Endodermal cell (in vitro differentiated cells): ENCODE measurements at places on chromosomes 7 and 10.

GRCh38 chr10:42916974-42917373 lies 134.4 kb downstream of the BMS1 start:
- DNase-seq = no peak

DNA sequence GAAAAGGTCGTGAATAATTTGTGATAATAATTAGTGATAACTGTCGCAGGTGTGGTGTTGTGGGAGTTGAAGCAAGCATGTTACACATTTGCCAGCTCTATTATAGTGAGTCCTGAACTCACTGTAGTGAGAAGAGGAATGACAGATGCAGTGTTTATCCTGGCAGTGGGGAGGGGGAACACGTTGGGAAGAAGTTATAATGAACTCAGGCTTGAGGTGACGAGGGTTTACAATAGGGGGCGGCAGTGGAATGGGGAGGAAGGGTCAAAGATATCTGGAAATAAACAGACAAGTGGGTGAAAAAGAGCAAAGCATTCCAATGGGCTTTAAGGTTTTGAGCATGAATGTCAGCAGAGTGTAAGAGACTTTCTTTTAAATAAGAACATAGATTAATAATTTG lies 49.6 kb downstream of the ITPRID1 start:
- no peak for DNase-seq

DNA sequence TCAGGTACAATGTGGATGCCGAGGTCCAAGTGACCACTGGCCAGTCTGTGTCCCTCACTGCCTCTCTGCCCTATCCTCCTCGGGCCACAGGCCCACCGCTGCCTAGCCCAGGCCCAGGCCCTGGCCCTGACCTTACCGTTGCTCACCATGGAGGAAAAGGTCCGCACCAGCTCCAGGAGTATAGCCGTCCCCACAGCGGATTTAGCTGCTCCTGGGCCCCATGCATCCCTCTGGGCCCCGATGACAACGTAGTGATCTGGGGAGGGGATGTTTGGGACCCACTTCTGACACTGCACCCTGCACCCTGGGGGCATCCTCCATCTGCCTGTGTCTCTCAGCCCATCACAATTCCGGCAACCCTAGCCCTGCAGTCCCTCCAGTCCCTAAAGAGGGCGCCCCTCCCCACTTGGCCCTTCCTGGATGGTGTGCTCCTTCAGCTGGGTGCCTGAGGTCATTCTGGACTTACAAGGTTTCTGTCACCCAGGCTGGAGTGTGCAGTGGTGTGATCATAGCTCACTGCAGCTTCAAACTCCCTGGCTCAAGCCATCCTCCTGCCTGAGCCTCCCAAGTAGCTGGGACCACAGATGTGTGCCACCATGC lies 12.1 kb downstream of the TFR2 start:
- DNase-seq = peak; percentile 94

DNA sequence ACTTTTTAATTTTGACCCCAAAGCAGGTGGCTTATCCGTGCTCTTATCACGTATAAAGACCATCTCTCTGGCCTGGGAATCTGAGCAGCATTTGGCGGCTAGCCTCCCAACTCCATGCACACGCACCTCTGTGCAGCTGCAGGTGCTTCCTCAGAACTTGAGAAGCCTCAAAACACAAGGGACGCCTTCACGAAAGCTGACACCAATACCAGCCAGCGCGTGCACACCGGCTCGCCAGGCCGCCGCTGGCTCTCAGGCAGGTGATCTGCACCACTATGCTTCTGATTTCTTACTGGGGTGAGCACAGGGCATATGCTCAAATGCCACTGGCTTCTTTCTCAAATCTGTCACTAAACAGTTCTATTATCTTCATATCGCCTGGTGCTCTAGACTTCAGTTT lies 145.0 kb downstream of the PARD3 start:
- no peak for DNase-seq

DNA sequence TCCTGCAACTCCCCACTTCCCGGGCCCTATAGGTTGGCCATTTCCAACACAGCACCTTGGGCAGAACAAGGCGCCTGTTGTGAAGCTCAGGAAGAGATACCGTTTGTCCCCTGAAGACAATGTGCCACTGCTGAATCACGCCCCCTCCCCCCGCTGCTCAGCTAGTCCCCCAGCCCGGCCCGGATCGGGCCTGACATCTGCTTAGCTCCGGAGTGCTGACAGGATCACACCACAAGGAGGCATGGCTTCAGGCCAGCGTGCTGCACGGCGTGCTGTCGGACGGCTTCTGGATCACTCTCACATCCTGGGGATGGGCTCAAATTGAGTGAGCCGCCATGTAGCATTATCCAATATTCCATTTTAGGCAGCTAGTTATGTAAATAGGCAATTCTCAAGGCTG lies 62.1 kb upstream of the EFCAB10 start:
- peak; percentile 94 for DNase-seq

DNA sequence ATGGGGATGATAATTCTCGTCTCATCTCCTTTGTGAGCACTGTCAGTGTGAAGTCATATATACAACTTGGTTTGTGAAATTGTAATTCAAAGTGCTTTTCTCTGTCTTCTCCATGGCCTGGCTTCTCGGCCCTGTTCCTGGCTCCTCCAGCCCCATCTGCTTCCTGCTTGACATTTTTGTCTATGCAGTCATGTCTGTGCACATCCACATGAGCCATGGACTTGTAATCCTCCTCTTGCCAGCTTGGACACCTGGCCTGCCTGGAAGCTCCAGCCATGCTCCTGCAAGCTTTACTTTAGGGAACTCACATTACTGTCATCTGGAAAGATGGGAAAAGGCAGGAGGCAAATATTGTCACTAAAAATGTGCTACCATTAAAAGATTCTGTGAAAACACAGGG lies 576.0 kb upstream of the DPP6 start:
- no peak for DNase-seq

DNA sequence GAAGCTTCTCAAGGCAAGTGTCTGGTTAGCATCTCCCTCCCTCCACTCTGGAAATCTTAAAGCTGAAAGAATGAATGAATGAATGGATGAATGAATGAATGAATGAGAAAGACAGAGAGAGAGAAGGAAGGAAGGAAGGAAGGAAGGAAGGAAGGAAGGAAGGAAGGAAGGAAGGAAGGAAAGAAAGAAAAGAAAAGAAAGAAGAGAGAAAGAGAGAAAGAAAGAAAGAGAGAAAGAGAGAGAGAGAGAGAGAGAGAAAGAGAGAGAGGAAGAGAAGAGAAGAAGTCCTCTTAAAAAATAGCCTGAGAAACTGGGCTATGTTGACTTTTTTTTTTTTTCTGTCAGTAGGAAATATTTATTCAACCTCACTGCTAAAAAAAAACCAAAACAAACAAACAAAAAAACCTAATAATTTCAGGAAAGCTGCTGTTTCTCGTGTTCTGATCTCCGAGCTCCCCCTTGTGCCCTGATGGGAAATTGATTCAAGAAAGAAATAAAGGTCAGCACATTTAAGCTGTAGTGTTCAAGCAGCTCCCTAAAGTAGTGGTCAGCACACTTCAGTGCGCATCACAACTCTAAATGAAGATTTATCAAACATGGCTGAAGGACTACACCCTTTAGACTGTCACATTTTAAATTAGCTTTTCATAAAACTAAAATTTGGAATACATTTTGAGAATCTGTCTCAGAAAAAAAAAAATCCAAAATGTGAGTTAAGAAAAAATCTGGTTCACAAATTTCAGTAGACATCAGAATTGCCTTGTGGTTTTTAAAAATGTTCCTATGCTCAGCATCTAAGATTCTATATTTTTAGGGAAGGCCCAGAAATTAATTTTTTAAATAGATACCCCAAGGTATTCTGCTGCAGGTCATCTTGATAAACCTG lies 154.3 kb downstream of the ELAPOR2 start:
- peak; percentile 57 for DNase-seq

GRCh38 chr7:156232931-156233705 lies 407.5 kb upstream of the RNF32 start:
- peak; percentile 48 for DNase-seq

GRCh38 chr7:148912758-148913541 lies 28.9 kb upstream of the EZH2 start:
- no peak for DNase-seq

DNA sequence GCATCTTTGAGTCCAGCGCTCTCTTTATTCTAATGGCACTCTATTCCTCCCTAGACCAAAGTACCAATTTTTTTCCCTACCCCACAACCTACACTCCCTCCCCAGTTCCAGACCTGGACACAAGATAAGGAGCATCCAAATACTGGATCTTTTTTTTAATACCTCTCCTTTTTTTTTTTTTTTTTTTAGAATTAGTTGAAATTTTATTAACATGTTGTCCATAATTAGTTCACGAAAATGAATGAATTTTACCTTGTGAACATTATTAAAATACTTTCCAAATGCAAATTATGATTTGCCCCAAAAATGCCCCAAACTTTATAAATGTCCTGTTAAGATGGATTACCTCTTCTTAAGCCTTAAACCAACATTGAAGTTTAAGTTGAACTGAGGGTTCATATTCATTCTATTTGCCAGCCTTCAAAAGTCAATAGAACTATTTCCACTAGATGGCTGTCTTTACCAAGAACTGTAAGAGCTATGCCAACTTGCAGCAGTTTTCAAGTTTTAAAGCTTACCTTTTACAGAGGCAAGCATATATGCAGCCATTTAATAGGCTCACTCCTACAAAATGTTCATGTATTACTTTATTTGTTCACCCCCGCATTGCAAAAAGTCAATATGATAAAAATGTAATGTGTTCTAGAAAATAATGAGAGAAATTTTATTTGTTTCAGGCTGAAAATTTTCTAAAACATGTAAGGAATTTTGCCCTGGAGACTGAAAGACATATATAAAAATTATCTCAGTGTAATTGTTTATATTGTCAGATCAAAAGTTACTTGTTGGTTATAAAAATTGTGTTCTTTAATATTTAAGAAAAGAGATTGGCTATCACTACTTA lies 39.7 kb upstream of the TNKS2 start:
- DNase-seq = no peak

GRCh38 chr10:75401569-75402485 lies at the start of gene ZNF503:
Gene ZNF503, minus strand, starts transcription at chr10:75401764. Its CDS starts 345 bp downstream, at chr10:75401419.
- peak; percentile 96 for DNase-seq

DNA sequence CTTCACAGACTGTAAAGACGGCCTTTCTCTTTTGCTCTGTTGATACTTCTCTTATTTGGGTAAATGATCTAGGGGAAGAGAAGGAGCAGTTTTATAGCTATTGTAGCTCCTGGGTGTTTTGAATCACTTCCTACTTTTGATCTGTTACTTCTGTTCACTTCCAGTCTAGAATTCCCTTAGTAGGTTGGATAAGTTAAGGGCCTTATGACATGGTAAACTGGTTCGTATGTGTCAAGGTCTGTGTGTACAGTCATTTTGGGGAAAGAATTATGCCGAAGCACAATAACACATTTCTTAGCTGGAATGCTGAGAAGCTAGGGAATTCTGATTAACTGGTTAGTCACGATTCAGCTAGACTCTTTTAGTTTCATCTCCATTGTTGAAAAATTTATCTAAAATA lies 8.1 kb downstream of the DENND10 start:
- DNase-seq = no peak

GRCh38 chr10:111015181-111015580 lies 61.6 kb upstream of the ADRA2A start:
- DNase-seq = no peak

DNA sequence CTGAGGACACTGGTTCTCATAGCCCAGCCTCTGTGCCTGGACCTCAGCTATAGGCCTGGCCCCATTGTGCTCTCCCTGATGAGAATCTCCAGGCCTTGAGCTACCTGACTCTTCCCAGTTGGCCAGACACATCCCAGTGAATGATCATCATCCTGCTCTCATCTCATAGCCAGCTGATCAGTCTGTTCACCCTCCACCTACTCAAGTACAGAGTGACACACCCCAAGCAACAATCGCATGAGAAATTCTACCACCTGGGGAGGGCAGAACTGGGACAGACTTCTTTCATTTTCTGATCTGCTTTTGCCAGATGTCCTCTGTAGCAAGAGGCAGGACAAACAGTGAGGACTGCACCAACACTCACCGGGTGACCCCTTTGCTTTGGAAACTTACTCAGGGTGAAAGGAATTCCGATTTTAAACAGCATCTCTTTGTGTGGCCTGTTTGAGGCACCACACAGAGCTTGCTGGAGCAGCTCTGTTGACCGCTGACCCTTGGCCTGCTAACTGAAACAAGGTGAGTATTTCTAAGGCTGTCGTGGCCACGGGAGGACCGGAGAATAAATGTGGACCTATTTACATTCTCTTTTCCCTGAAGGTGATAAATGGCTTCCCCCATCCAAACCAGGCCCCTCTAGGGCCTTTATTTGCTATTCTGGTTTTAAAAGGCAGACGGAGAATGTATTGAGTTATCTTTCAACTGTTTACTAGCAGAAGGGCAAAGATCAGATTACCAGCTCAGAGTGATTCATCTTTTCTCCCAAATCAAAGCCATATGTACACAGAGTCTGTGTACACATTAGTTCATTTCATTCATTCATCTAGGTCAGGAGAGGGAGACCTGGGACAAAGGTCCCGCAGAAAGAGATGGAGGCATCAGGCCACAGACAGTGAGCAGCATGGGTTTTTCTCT lies 181.4 kb upstream of the TNS3 start:
- DNase-seq = no peak

- DNase-seq = no peak
These were observed 78.7 kb downstream of the NKX6-2 start for GRCh38 chr10:132707121-132707775.

GRCh38 chr7:129009437-129009836 lies 45.5 kb downstream of the TNPO3 start:
- DNase-seq = no peak

DNA sequence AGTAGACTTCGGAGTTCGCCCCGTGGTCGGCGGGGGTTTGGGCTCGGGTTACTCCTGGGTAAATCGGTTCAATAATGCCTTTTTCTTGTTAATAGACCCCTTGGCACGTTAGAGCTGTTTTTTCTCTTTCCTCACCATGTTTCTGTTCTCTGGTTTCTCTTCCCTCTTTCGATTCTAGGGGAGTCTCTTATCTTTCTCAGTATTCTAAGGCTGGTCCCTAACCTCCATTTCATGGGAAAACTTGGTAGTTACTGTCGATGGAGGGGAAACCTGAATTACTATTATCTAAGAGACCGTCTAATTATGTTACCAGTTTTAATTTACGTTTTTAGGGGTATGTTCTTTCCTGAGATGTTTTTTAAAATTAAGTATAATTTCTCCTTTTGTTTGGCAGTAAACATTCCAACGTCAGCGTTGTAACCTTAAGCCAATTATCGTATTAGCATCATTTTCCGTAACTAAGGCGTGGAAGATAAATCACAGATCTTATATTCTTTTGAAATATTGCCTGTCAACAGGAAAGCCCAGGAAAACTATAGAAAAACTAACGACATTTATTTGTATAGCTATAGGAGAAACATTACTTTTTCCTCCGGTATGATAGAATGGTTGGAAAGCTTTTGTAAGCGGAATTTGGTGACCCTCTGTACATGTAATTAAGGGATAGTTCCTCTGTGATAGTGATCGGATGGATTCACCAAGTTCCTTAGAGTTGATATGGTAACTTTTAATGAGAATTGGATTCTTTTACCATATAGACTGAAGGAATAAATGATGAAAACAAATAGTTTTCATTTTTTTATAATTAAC lies 847 bp downstream of the BTAF1 start:
- DNase-seq = no peak
